ENCODE measurements at places on chromosomes 4 and X.

DNA sequence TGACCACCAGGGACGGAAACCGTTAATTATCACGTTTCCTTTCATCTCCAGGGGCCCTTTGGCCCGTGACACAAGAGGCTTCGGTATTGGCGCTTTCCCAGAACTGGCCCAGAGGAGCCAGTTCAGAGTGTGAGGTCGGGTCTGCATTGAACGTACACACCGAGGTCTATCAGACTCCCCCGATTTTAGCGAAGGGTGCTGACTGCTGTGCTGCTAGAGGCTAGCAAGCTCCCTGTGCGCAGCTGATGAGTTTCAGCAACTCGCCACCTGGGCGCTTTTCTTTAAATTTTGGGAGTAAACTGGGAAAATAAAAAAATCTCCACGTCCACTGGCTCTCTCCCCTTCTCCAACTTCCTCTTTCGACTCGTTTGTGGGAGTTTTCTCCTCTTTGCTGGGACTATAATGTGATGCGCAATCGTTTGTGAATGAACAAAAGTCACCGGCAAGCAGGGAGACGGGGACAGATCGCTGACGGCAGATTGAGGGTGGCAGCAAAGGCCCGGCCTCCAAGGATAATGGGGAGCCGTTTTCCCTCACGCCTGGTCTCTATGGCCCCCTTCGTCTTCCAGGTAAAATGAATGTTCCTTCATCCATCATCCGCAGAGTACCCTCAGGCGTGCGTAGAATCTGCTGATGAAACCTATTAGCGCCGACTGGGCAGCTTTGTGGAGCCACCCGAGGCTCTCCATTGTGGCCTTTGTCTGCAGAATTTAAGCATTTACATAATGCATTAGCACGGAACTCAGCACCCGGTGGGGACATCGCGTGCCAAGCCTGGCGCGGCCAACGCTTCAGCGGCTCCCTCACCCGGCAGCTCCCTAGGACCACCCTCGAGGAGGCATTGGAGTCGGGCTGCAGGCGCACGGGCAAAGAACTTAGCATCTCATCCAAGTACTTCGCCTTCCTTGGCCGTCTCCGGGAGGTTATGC, 1.6 kb upstream of the LRAT start:
- DNase-seq, result no peak

GRCh38 chrX:109190542-109190941, 291.3 kb downstream of the GUCY2F start:
- no peak for DNase-seq

DNA sequence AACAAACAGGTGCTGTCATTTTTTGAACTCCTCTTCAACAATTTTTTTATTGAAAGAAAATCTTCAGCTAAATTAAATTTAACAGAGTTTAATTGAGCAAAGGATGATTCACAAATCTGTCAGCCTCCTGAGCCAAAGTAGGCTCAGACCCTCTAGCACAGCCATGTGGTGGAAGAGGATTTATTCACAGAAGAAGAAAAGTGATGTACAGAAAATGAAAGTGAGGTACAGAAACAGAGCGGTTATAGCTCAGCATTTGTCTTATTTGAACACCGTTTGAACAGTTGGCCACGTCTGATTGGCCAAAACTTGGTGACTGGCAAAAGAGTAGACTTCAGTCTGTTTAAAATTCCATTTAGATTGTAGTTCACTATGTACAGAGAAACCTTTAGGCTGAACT, 217.3 kb downstream of the SPANXN1 start:
- no peak for DNase-seq

- no peak for DNase-seq
These were observed 31.0 kb downstream of the TMEM131L start for GRCh38 chr4:153497091-153497531.

DNA sequence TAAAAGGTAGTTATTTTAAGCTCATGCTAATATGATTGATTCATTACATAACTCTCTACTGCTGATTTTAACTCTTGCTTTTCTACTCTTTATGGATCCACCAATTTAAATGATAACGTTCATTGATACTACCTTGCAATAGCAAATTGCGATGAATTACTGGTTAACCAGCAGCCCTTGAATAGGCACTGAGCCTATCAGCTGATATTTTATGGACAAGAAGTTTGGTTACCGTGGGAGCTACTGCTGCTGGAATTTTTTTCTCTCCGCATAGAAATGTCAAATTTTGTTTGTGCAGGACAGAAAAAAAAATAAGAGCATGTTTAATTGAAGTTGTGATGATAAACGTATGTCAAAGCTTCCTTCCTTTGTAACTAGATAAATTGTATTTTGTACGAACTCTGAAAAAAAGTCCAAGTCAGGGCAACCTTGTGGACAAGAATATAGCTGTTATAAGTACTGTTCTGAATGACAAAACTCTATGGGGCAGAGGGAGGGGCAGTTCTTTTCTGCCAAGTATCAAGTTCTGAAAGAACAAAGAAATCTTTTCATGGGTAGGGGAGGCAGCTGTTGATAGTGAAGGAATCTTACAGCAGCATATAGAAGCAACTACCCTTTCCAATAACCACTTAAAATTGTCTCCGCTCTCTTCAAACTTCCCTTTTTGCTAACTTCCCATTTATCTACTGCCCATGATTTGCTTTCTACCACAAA, 434.9 kb upstream of the PABPC4L start:
- no peak for DNase-seq

DNA sequence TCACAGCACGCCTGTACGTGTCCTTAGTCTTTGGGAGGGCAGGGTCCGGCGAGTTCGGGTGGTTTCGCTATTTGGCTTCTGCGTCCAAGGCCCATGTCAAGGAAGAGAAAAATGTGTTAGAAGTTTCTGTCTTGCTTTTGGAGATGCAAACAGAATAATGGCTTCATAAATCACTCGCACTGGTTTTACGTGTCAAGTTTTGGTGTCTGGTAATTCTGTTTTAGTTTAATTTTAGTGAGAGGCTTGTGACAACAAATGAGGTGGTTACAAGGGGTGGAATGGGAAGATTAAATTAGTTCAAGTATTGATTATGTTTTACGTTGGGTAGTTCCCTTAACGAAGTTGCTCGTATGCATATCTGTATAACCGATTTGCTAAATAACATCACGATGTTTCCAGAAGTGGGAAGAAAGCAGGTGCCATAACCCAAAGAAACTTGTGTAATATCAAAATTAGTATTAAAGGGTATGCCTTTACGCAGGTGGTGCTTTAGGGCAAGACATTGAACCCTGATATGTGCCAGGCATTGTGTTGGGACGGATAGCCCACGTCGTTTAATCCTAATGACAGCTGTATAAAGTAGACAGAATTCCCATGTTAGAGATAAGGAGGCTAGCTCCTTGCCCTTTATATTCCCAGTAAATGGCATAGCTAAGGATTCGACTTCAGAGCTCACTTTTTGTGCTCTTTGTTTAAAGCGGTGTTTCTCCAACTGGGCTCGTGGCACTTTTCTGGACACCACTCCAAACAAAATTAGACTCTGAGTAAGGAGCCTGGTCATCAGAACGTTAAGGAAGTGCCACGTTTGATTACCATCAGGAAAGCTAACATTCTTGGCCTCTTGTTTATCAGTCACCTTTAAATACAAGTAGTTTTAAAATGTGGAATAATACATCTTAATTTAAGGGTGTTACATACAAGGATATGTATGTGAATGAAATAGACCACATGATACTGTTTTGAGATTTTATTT, 843 bp downstream of the RPL34 start:
- no peak for DNase-seq

GRCh38 chr4:101584306-101584705, 206.2 kb upstream of the BANK1 start:
- no peak for DNase-seq

GRCh38 chrX:11629593-11630211, 36.0 kb downstream of the ARHGAP6 start:
- no peak for DNase-seq

GRCh38 chr4:38691251-38692008, 27.4 kb downstream of the KLF3 start:
- DNase-seq, result no peak

DNA sequence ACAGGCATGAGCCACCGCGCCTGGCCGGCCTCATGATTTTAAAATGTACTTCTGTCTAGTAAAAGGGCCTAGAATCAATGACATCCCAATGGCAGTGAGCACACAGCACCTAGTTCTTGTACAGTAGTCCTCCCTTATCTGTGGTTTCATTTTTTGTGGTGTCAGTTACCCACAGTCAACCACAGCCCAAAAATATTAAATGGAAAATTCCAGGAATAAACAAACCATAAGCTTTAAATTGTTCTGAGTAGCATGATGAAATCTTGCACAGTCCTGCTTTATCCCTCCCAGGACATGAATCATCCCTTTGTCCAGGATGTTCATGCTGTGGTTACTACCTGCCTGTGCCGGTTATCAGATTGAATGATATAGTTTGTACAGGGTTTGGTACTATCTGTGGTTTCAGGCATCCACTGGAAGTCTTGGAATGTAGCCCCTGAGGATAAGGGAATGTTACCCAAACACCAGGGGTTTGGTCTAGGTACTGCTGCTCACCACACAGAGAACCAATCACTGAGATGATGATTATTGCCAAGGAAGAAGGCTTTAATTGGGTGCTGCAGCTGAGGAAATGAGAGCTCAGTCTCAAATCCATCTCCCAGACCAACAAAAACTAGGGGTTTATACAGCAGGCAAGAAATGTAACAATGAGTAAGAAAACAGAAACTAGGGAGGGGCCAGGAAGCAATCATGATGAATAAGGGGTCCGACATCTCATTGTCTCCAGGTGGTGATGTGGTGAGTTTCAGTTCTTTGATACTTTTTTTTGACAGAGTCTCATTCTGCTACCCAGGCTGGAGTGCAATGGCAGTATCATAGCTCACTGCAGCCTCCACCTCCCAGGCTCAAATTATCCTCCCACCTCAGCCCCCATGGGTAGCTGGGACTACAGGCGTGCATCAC, 16.2 kb upstream of the FHL1 start:
- no peak for DNase-seq

DNA sequence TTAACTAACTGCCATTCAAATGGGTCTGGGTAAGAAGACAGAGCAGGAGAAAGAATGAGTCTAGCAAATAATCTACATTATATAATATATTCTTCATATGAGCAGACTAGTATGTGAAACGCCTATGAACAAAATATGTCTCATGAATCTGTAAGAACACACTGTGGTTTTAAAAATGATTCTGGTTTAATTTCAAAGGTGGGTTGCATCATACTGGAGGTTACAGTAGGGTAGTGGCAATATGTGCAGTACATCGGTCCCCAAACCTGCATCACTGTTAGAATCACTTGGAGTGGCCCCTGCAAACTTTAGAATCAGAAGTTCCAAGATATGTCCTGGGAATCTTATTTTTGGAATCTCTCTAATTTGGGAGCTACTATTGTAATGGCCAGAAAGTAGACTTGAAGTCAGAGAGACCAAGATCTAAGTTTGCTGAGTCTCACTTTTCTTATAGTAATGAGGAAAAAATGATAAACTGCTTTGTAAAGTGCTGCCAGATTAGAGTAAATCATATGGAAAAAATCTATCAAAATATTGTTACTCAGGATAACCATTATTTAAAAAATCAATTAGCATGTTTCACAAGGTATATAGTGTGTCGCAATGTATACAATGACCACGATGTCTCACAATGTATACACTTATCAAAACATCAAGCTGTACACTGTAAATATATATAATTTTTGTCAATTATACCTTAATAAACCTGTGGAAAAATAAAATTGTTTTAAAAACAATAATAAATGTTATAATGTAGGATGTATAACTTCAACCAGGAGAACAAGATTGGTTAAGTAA, 37.9 kb upstream of the ARSJ start:
- DNase-seq, result no peak

DNA sequence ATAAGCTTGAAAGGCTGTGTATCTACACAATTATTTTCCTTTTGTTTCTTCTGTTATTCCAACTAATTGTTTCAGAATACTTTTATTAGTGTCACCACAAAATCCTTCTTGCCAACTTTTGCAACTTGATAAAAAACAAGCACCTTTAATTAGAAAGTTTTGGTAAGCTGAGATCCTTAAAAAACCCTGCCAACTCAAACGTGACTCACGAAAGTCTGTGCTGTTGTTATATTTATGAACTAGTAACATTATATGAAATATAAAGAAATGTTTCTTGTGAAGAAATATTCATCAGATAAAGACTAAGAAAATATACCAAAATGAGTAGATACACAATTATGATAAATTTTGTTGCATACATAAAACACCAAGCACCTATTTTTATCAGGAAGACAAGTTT, 49.0 kb downstream of the HUWE1 start:
- DNase-seq, result no peak

DNA sequence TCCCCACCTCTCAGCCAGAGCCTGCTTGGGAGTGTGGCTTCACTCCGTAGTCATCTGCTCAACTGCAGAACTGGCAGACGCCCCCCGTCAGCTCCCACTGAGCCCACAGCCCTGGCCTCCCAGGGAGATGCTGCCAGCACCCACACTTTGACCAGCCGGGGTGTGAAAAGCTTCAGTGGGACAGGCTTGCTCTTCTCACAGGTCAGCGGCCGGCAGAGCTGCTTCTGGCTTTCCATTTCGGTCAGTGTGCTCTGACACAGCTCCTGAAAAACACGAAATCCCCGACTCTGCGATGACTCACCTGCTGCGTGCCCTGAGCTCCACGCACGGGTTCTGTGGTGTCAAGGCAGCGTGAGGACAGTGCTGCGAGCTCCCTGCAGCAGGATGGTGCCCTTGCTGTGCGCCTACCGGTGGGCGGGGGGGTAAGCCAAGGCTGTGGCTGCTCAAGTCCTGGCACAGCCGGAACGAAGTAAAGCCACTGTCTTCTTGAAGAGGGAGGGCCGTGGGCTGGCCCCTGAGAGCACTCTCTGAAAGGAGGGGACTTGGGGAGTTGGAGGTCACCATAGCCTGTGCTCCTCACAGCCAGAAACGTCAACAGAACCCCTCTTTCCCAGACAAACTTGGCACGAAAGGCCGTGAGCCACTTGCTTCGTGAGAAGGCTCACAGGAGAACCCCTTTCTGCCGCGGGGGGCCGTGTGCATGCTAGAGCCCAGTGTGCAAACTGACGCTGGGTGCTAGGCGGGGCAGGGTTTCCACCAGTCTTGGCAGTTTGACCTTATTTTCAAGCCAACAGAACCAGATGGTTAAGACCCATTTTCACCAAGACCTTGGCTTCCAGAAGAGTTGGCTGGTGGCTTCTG, 23.6 kb downstream of the NOP14 start:
- DNase-seq, result no peak

- no peak for DNase-seq
These were observed 415.2 kb upstream of the HS3ST1 start for GRCh38 chr4:11843927-11844326.

DNA sequence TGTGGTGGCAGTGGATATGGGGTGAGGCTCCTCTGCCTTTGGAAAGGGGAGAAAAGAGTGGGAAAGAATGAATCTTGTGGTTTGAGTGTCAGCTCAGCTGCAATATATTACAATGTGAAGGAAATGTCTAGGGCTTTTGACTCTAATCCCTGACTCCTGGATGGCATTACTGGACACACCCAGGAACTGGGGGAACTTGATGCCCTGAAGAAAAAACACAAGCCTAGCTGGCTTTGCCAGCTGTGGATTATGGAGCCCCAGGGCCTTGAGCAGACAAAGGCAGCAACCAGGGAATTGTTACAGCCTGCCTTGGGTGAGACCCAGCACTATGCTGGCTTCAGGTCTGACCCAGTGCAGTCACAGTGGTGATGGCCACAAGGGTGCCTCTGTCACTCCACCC, 57.1 kb upstream of the CYSLTR1 start:
- DNase-seq, result no peak
